ENCODE measurements at places on chromosomes 4 and X.

GRCh38 chrX:110086916-110087484 is 84.1 kb downstream of the TMEM164 start:
- DNase-seq, result peak; percentile 97

DNA sequence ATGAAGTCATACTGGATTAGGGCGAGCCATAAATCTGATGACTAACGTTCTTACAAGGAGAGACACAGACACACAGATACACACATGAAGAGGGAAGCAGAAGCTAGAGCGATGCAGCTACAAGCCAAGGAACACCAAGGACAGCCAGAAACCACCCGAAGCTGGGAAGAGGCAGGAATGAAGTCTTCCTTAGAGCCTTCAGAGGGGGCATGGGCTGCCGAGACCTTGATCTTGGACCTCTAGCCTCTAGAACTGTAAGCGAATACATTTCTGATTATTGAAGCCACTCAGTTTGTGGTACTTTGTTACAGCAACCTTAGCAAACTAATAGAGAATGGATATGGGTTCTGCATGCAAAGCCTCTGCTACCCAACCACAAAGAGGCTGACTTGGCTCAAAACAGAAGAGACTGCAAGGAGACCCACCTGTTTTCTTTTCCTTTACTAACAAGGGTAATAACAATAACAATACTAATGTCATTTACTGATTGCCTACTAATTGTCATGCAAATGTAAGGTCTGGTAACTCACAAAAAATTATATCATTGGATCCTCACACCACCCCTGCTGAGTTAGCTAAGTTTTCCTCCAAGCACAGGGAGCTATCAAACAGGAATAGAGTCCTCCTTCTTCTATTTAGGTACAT is 10.1 kb upstream of the LDB2 start:
- no peak for DNase-seq

GRCh38 chr4:3730422-3731190 is 35.6 kb upstream of the ADRA2C start:
- no peak for DNase-seq

GRCh38 chr4:117661091-117662072 is 372.9 kb upstream of the NDST3 start:
- DNase-seq, result no peak

DNA sequence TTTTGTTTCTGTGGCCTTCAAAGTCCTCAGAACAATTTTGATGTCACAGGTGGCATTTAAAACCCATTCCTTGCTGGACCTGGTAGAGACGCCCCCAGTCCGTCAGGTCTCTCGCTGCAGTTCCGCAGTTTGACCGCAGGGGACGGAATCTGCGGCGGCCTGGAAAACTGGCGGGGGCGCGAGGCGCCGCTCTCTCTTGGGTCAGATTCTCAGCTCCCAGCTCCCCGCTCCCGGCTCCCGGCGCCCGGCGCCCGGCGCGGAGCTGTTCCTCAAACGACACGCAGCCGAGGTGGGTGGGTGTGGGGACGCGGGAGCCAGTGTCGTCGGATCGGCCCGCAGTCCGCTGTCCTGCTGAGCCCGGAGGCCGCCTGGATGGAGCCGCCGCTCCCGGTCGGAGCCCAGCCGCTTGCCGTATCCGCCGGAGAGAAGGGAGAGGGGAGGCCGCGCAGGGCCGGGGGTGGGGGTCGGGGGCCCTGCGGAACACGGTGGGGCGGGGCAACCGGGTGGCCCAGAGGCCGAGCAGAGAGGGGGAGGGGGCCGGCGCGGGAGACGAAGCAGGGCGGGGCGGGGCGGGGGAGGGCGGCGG is at the start of gene OCRL:
OCRL (plus strand) TSS at position 192 of the 586 bp plus-strand sequence; CDS start at position 373, 181 bp downstream.
- peak; percentile 70 for DNase-seq

DNA sequence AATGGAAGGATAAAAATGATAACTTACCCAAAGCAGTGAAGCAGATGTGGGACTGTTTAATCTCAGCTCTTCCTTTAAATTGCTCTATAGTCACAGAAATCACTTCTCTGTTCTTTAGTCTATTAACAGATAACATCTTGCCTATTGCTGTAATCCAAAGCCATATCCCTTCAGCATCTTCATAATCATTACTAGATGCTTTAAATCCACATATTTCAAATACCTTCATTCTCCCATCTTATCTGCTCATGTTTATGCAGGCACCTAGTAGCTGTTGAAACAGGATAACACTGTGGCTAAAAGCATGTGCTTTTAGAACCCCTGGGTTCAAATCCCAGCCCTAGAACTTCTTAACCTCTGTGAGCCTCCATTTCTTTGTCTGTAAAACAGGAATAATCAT is 209.9 kb downstream of the RELL1 start:
- DNase-seq, result no peak

- DNase-seq, result no peak
Measured at GRCh38 chrX:47807548-47807947, 29.2 kb upstream of the ZNF81 start.

GRCh38 chr4:126344472-126344871 is 1029.7 kb downstream of the FAT4 start:
- no peak for DNase-seq

- DNase-seq, result no peak
Measured at GRCh38 chr4:113639326-113639725, 122.2 kb downstream of the CAMK2D start.

- DNase-seq, result no peak
Measured at GRCh38 chrX:42127563-42127962, 204.2 kb upstream of the CASK start.

- DNase-seq, result no peak
Measured at GRCh38 chrX:148612431-148612830, 112.0 kb downstream of the AFF2 start.

DNA sequence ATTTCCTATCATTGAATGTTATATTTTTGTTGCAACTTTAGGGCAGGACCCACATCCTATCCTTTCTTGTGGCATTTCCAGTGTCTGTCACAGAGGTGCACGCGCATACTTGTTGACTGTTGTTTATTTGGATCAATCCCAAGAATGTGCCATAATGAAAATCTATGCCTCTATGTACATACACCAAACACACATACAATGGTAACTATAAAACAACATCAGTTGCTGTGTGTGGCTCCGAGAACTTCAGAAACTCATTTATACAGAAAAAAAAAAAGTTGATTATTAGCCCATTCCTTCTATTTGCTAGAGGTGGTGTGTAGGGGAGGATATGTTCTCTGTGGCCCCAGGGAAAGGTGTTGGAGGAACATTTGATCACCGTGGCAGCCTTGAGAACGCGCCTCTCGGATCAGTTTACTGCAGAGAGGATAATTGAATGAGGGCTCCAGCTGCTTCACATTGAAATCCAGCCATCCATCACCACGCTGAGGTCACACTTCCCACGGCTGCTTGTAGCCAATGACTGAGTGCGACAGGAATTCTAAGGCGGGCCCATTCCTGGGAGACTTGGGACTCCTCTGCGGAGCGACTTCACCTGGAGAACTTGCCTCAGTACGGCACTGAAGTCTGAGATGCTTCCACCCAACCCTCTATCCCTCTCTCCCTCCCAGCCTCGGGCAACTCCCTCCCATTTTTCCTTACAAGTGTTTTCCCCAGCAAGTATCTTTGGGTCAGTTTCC is 19.5 kb downstream of the SMPX start:
- no peak for DNase-seq
